ENCODE measurements at places on chromosomes 13 and 19.
A peak's percentile ranks its signal among the peaks of the same experiment; 100 is the strongest.

DNA sequence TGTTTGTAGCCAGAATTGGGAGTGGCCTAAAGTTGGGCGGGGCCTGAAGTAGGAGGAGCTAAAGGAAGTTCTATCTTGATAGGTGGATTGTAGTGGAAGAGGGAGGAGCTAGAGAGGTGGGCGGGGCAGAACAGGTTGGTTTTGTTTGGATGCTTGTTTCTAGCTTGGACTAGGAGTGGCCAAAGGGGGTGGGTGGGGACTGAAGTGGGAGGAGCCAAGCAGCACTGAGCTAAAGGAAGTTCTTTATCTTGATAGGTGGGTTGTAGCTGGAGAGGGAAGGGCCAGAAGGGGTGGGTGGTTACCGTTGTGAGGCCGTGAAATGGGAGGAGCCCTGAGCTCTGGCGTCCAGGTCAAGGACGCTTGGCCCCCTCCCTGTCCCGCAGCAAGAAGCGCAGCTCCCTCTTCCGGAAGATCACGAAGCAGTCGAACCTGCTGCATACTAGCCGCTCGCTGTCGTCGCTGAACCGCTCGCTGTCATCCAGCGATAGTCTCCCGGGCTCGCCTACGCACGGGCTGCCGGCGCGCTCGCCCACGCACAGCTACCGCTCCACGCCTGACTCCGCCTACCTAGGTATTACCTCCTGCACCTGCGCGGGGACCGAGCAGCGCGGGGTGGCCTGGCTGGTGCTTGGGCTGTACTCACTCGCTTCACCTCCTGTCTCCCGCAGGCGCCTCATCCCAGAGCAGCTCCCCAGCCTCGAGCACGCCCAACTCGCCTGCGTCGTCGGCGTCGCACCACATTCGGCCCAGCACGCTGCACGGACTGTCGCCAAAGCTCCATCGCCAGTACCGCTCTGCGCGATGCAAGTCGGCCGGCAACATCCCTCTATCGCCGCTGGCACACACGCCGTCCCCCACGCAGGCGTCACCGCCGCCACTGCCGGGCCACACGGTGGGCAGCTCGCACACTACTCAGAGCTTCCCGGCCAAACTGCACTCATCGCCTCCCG is 8.0 kb downstream of the DNASE2 start:
- peak; percentile 77 for DNase-seq

GRCh38 chr19:28936001-28936400 is 276.9 kb downstream of the UQCRFS1 start:
- no peak for DNase-seq

DNA sequence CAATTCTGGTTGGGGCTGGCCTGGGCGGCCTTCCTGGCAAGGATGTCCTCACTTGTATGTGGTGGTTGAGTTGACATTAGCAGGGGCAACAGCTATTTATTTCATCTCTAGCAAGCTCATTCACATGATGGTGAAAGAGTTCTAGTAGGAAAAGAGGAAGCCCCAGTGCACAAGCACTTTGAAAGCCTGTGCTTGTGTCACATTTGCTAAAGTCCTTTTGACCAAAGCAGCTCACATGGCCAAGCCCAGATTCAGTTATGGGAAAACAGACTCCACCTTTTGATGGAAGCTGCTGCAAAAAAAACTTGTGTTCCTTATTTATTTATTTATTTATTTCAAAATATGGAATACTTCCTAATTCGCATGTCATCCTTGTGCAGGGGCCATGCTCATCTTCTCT is 17.2 kb downstream of the GTF2F2 start:
- DNase-seq: no peak

GRCh38 chr19:31491242-31491641 is 142.0 kb upstream of the TSHZ3 start:
- DNase-seq: no peak

- DNase-seq: no peak
Measured at GRCh38 chr19:52227196-52227940, 37.5 kb downstream of the PPP2R1A start.

GRCh38 chr19:3606690-3607289 is at the start of gene TBXA2R:
Gene TBXA2R (minus strand): TSS chr19:3606875. CDS start chr19:3600634, 6,241 bp downstream.
- DNase-seq: peak; percentile 75

GRCh38 chr13:94878602-94879165 is 166.3 kb upstream of the SOX21 start:
- DNase-seq: peak; percentile 34

DNA sequence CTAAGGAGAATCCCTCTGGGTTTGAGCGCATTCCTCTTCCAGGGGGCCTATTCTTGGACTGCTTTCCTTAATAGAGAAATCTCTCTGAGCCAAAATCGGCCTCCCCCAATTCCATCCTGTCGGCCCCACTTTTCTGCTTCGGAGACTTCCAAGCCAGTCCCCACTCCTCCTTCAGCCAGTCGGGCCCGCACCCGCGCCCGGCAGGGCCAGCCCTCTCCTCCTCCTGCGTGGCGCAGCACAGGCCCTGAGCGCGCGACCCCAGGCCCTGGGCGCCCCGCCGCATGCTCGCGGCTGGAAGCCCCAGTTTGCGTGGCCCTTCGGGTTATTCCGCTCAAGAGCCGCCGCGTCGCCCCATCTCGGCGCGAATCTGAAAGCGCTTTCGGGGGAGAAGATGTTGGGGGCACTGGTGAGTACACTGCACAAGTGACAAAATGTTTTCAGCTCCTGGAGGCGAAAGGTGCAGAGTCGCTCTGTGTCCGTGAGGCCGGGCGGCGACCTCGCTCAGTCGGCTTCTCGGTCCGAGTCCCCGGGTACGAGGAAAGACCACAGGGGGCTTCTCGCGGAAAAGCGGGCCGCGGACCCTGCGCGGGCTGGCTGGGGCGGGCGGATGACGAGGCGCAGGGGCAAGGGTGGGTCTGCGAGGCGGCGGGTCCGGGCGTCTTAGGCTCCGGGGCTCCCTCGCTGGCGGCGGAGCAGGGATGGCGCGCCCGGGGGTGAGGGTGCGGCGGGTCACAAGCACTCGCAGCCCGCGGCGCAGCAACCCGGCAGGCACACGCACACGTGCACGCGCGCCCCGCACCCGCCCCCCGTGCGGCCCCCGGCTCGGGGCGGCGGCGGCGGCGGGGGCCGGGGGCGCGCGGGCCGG is at the start of gene IL17D:
TSS of gene IL17D (plus strand) at position 785 of the 865 bp plus-strand sequence. CDS start 303 bp downstream, outside the sequence.
- DNase-seq: peak; percentile 74

DNA sequence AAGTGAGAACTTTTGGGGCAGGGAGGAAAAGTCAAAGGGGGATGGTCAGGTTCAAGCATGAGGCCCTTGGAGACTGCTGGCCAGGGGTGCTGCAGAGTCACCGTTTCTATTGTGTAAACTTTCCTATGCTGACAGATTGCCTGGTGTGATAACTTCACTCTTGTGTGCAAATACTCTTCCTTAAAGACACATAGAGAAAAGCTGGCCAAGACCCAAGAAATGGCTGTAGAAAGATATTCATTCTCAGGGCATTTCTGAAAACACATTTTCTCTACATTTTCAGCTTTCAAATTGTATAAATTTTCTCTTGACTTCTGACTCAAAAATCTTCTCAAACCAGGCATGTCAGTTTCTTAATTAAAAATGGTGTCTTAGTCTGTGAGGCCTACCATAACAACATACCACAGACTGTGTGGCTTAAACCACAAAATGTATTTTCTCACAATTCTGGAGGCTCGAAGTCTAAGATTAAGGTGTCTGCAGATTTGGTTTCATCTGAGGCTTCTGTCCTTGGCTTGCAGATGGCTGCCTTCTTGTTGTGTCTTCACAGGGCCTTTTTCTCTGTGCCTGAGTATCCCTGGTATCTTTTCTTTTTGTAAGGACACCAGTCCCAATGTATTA is 304.5 kb downstream of the KCNRG start:
- DNase-seq: peak; percentile 47

- no peak for DNase-seq
Measured at GRCh38 chr13:77874406-77874805, 44.2 kb downstream of the EDNRB start.

DNA sequence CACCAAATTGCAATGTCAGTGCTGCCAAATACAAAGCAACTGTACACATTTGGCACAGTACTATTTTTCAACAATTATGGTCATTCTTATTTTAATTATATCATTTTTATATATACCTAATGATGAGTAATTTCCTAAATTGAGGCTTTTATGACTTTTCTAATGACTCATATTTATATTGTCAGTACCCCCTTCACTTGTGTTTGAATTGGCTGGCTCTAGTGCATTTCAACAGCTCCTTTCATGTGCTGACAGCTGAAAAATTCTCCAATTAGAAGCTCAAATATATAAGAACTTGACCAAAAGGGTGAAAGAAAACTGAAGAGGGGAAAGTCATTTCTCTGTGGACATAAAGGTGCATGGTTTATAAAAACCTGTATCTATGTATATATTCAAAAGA is 263.3 kb downstream of the SLITRK1 start:
- DNase-seq: peak; percentile 14

DNA sequence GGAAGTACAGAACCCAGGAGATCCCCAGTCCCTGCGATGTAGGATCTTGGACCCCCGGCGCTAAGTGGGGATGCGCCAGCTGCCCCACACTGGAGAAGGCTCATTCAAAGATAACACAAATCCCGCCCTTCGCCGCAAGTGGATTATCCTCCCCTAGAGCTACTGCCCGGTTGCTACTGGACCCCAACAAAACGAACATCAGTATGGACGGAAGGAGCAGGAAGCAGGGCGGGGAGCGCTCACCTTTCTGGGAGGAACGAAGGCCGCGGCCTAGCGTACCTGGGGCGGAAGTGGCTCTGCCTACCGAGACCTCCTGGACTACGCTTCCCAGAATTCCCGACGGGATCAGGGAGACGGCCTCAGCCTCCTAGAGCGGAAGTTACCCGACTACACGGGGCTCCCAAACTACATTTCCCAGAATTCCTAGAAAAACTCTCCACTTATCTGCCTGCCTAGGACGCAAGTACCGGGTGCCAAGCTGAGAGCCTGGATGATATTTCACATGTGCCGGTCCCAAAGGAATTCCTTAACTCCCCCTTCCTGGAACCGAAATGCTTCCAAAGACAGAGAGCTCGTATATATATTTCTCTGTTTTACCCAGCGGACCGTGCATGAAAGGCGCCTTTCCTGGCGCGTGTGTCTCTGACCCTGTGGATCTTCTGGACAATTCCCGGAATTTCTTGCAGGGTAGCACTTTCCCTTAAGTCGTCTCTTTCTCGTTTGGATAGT is at the start of gene ZNF112:
TSS of gene ZNF112 (minus strand) at position 298 of the 729 bp plus-strand sequence. CDS start 16,141 bp downstream, outside the sequence.
- peak; percentile 87 for DNase-seq

DNA sequence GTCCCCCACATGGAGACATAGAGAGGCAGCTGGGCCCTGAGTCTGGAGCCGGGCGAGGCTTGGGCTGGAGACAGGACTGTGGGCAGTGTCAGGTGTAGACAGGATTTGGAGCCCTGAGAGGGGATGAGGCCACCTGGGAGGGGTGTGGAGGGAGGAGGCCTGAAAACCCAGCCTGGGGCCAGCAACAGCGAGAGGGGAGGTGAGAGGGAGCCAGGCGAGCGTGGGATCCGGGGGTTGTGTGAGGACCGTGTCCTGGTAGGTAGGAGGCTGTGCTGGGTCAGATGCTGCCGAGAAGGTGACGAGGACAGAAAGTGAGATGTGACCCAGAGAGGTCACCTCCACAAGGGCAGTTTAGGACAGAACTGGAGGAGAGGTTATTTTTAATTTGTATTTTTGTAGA is 7.4 kb downstream of the MPND start:
- DNase-seq: no peak

DNA sequence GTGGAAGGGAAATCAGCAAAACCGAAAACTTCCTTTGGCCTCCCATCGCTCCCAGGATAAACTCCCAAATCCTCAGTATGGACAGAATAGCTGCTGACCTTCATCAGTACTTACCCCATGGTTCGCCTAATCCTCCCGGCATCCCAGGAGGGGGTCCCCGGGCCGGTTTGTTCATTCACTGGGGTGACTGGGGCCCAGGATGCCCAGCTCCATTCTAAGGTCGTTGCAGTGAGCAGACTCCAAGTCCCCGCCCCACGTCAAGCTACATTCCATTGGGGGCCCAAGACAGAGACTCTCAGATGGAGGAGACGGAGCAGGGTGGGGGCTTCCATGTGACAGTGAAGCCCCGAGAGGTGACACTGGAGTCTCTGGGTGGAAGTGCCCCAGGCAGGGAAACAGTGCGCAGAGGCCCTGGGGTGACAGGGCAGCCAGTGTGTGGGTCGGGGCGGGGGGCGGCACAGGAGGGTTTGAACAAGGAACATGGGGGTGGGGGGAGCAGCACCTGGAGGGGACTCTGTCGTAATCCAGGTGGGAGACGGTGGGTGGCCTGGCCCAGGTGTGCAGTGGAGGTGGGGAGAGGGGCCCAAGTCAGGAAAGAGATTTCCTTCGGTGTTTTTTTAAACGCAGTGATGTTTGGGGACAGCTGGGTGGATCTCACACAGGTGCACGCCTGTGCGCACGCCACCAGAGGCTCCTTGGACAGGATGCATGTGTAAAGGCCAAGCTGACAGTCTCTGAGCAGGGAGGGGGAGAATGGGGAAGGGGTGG is 5.1 kb downstream of the SSBP4 start:
- DNase-seq: no peak

- DNase-seq: no peak
Measured at GRCh38 chr19:34974646-34975045, 10.6 kb upstream of the ZNF792 start.

- DNase-seq: no peak
Measured at GRCh38 chr13:70967564-70967963, 859.3 kb upstream of the KLHL1 start.

Measured in NCI-H1417 (cell line).